ENCODE measurements at places on chromosomes 5 and 9. TPM values are rescaled to one million over a fixed set of nuclear protein-coding genes. Genes with fewer than 3 reads are reported as not detected.

DNA sequence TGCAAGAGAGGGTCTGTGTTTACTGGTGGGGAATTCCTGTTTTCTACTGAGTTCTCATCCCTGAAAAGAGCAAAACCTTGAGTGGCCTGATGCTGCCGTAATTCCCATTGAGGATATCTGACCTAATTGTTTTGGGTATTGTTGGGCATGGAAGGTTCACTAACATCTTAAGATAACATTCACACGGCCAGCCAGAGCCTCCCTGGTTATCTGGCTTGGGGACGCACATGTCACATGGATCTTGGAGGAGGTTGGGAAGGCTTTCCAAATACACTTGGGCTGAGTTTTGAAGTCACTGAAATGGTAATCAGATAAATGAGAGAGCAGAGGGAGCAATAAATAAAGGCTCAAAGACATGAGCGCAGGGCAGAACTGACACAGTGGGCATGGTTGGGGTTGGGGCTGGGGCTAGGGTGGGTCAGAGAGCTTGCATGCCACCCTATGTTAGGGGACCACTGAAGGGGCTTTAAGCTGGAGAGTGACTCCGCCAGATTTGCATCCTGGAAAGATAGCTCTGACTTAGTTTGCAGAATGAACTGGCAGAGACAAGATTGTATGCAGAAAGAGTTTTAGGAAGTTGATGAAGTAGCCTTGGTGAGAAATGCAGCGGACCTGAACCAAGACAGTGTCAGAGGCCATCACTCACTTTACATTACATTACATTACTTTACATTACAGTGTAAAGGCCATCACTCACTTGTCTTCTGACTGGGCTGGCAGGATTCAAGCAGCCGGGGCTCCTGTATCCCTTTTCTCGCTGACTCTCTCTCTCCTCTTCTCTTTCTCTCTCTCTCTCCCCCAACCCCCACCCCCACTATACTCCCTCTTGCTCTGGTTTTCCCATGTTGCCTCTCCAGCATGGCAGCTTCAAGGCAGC, 24.2 kb downstream of the SLC1A1 start:
- no peak for DNase-seq

DNA sequence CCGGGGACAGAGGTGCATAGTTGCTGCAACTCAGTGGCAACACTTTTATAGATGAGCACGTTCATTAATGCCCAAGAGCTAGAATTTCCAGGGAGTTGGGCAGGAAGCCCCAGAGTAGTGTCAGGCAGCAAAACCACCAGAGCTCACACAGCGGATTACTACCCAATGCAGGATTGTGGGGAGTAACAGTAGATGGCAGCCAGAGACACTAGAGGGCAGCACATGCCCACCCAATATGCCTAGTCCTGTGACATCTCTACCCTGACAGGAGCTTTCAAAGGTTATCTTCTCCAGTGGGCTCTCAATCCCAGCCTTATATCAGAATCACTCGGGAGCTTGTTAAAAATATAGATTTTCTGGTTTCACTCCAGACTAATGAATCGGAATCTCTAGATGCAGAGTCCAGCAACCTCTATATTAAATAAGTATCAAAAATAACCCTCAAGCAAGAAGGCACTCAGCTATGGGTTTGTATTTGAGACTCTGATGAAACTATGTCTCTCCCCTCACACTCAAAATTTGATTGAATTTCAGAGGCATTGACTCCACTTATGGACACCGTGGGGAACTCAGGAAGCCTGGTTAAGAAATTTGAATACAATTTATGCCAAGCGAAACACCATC, 58.4 kb upstream of the PHF24 start:
- DNase-seq = peak; percentile 77

GRCh38 chr5:54644226-54644625, 126.7 kb downstream of the SNX18 start:
- DNase-seq = peak; percentile 91

DNA sequence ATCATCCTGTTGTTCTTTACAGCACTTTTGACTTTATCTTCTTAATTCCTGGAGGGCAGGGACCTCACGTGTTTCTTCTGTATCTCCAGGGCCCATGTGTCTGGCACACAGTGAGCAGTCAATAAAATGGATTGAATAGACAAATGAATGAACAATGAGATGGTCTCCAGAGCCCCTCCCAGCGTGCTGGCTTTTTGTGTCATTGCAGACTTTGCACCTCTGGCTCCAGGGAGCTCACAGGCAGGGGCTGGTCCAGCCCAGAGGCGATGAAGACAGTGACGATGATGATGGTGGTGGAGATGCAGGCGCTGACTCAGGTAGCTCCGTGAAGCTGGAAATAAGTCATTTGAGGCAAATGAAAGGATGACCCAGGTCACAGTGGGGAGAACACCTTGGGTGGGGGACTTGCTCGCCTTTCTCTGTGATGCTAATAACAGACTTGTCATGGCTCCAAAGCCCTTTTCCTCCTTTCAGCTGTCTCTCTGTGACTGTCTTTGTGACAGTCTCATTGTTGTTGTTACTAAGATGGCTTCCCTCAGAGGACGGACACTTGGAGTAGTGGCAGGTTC, 30.4 kb upstream of the FABP6 start:
- no peak for DNase-seq

Gene MLANA
- total RNA-seq = not detected

Gene SHOC1
- total RNA-seq = 0.09 TPM

Gene DNAJC25
- total RNA-seq = 12.7 TPM
